ENCODE measurements at places on chromosomes 4 and X.

DNA sequence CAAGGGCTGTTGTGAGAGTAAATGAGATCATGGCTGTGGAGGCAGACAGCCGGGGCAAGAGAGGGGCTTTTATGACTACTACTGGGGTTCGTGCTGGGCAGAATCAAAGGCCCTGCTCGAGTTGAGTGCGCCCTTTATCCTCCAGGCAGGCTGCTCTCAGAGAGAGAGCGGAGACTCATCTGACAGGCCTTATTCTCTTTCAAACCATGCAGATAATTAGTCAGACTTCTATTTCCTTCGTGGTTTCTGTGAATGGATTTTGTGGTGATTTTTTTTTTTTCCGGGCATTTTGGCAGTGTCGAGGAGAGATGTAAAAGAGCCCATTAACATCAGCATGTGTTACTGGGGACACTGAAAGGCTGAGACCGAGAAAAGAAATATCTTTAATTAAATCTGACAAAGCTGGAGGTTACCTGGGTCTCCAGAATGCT lies 73.6 kb downstream of the MED28 start:
- no peak for DNase-seq

DNA sequence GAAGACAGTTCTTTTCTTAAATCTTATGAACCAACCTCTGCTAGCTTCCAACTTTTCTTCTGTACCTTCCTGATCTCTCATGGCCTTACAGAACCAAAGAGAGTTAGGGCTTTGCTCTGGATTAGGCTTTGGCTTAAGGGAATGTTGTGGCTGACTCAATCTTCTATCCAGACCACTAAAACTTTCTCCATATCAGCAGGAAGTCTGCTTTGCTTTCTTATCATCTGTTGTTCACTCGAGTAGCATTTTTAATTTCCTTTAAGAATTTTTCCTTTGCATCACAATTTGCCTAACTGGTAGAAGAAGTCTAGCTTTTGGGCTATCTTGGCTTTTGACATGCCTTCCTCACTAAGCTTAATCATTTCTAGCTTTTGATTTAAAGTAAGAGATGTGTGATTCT lies 167.0 kb downstream of the TBCK start:
- no peak for DNase-seq

DNA sequence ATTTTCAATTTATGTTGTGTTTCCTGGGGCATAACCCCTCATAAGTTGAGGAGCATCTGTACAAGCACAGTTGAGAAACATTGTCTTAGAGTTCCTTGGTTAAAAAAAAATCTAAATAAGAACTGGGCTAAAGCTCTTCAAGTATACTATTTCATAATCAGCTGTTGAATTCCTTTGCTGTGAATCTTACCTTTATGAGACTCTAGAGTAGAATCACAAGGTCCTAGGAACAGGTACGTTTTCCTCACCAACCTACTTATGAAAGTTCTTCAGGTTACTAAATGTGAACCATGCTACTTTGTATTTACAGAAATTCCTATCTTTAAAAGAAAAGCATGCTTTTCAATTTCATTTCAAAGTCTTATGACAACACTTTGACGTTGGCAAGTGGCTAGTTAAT lies 20.9 kb upstream of the SOD3 start:
- DNase-seq: no peak

GRCh38 chr4:9812501-9813340 lies 31.3 kb downstream of the DRD5 start:
- peak; percentile 2 for DNase-seq

DNA sequence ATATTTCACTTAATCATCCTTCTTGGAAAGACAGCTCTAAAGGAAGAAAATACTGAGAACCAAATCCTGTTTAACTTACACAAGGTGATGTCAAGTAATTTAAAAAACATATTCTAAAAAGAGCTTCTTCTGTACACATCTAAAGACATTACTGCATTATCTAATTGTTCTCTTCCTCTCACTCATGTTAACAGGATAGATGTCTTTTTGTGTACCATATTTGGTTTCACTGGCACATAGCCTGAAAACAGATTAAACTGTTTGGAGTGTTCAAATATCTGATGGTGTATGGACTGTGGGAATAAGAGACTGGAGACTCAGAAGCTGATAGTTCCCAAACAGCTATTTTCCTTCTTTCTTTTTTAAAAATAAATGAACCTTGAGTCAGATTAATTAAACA lies 213.3 kb upstream of the MAB21L2 start:
- DNase-seq: no peak

GRCh38 chr4:54783402-54784110 lies 125.8 kb downstream of the KIT start:
- no peak for DNase-seq

DNA sequence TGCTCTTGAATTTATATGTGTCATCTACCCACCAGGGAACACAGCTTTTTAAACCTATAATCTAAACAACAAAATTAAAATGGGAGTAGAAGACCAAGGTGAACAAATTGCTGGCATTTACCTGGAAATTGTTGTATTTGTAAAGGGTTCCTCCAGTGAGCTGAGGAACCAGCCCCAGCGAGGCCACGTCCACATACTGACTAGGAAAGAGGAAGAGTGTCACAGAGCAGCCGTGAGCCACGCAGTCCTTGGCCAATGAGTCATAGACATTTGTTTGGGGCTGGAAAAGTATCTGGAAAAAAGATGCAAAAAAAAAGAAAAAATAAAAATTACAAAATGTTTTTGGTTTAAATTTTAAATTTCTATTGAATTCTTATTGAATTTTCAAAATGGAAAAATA lies 58.7 kb downstream of the METTL14 start:
- no peak for DNase-seq

GRCh38 chrX:29687687-29688086 lies 527.7 kb upstream of the MAGEB2 start:
- DNase-seq: no peak

DNA sequence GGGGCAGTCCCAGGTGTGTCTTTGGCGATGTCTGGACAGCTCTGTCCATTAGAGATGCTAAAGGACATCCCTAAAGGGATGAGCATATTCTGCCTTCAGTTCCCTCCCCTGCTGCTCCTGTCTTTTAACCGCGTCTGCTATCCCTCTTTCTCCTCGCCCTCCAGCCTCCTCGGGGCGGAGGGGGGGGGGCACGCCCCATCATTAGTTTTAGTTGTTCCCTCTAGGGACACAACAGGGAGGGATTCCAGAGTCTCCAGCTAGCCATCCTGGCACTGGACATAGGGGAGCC lies 1.1 kb downstream of the MSL3 start:
- DNase-seq: no peak

Data from immature natural killer cell (primary cell).